ENCODE measurements at places on chromosomes 5 and 9.

GRCh38 chr5:132019337-132019736 lies 7.9 kb upstream of the ACSL6 start:
- no peak for DNase-seq

- no peak for DNase-seq
Measured at GRCh38 chr5:131217791-131218190, 46.1 kb upstream of the CDC42SE2 start.

DNA sequence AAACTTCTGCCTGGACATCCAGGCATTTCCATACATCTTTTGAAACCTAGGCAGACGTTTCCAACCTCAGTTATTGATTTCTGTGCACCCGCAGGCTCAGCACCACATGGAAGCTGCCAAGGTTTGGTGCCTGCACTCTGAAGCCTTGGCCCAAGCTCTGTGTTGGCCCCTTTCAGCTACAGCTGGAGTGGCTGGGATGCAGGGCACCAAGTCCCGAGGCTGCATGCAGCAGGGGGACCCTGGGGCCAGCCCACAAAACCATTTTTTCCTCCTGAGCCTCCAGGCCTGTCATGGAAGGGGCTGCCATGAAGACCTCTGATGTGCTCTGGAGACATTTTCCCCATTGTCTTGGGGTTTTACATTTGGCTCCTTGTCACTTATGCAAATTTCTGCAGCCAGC lies 49.9 kb downstream of the NFX1 start:
- no peak for DNase-seq

DNA sequence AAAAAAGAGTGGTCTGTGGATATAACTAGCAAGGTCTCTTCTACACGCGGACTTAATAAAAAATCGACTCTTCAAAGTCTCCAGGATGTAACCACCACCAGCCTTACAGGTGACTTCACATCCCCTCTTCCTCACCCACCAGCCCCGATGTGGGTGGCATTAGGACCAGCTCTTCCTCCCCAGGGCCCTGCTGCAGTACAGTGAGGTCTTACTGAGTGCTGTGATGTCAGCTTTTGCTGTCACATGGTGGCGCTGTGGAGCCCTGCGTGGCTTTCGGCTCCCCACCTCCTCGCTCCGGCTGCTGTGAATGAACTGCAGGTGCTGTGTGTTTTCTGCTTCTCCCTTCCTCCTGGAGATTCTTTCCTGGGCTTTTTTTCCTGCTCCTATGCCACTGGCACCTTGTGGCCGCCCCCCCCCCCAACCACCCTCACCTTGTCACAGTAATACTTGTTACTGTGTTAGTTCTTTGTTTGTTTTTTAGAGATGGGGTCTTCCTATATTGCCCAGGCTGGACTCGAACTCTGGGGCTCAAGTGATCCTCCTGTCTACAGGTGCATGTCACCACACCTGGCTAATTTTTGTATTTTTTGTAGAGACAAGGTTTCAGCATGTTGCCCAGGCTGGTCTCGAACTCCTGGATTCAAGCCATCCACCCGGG lies 15.8 kb upstream of the RAPGEF1 start:
- peak; percentile 78 for DNase-seq

DNA sequence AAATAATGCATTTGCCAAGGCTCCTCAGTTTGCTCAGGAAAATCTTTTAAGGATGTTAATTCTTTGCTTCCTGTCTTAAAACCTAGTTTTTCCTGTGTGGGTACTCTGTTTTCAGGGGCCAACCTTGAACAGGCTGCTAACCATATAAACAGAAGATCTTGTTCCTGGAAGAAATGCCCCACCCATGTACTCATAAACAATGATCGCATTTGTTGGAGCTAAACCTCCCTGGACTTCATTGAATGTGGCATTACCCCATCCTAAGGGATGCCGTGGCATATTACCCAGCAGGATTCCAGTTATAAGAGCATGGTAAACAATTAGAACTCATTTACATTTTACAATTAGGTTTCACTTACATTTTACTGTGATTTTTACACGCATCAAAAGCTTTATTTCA lies 436.0 kb downstream of the ZNF608 start:
- no peak for DNase-seq

DNA sequence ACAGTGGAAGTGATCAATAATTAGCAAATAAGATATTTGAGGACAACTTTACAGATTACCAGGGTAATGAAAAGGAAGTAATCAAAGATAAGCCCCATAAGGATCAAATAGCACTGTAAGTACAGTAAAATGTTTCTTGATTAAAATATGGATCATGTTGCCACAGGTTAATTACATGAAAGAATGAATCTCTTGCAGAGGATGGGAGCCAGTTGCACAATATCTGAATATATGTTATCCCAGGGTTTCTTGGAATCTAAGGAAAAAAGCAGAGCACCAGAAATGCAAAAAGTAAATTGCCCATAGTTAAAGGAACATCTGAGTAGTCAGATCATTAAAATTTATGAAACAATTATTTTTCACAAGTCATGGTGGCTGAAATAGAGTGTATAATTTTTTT lies 13.8 kb upstream of the SRP19 start:
- no peak for DNase-seq

Measured in activated naive CD8-positive, alpha-beta T cell treated with anti-CD3 and anti-CD28 coated beads, Interleukin-2, amount 50 U/mL, for 16 hours (primary cell).